Glutamatergic neuron (in vitro differentiated cells): ENCODE measurements at places on chromosomes 12 and 14. TPM values are rescaled to one million over a fixed set of nuclear protein-coding genes. Genes with fewer than 3 reads are reported as not detected.

Gene CPM
- total RNA-seq = not detected

Gene KTN1
- total RNA-seq = 108 TPM

Gene MEG3
- total RNA-seq = 0.22 TPM

Gene ANO2
- not detected for total RNA-seq
